Spleen (tissue), 13 donors: ENCODE measurements at places on chromosomes 5 and 9.

- no peak for DNase-seq
Observed at GRCh38 chr5:53091289-53091688, 18.3 kb downstream of the MOCS2 start.

GRCh38 chr5:55624841-55625588, 87.1 kb downstream of the SLC38A9 start:
- DNase-seq = no peak

DNA sequence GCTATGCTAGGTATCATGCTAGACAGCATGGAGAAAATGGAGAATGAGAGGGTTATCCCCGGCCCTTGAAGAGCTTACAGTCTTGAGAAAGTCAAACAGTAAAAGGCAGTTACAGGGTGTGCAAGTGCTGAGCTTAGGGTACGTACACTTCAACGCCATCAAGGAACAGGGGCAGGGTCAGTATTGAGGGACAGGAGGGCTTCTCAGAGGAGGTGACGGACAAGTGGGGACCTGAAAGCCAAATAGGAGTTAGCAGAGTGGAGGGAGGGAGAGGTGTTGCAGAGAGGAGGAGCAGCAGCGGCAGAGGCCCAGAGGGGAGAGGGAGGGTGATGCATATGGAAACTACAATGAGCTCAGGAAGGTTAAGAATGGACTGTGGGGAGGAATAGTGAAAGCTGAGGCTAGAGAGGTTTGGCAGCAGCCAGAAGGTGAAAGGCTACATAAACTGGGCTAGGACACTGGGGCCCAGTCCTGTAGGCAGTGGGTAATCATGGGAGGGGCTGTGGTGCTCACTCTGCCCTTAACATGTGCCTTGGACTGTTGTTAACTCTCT, 88.0 kb downstream of the NRG2 start:
- no peak for DNase-seq

GRCh38 chr5:154751854-154752253, 3.3 kb upstream of the LARP1 start:
- DNase-seq = no peak

DNA sequence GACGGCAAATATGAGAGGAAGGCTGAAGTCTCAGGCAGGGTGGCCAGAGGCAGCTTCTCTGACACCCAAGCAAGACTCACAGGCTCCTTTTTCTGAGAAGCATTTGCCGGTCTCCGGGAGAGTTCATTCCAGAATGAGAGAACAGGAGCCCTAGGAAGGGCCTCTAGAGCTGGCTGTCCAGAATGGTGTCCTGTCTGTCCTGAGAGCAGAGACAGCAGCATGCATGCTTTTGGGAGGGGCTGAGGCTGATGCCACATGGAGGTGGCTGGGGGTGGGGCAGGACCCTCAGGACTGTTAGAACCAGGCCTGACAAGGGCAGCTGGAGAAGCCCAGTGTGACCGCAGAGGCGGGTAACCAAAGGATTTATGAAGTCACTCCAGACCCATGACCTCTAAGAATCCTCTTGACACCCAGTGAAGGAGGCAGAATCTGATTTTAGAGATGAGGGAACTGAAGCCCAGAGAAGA, 60.0 kb downstream of the SHB start:
- no peak for DNase-seq

GRCh38 chr9:76162751-76163500, 231.3 kb downstream of the RFK start:
- no peak for DNase-seq

GRCh38 chr5:172088801-172089200, 82.4 kb upstream of the FBXW11 start:
- no peak for DNase-seq

GRCh38 chr9:124511891-124512805, 4.9 kb upstream of the NR5A1 start:
- DNase-seq = no peak

DNA sequence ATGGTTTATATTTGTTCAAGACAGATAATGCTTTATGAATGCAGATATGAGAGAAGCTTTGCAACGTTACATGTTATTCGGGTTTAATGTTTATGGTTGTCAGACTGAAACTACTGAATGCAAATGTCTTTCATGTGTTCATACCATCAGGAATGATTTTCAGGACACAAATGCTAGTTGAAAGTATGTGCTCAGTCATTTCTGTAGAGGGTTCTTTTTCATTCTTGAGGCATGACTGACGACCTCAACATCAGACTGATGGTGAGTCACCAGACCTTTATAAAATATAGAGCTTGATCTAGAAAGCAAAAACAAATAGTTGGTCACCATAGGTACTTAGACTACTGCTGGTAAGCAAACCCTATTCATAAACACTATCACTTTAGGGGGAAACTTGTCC, 287.3 kb upstream of the NUDT12 start:
- DNase-seq = no peak

GRCh38 chr5:52805615-52806014, 17.9 kb downstream of the ITGA1 start:
- no peak for DNase-seq

- DNase-seq = no peak
Observed at GRCh38 chr5:154547551-154547950, 69.5 kb upstream of the HAND1 start.

DNA sequence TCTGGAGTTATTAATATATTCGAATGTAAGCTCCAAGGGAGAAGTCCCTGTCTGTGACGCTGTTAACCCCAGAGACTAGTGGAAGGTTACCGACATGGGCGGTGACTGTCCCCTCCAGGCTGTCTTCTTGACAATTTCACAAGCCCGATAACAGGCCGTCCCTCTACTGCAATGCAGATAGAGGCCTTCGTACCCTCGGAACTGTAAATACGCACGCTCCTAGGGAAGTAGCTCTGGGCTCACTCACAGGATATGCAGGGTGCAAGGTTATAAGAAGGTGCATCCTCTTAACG, 680 bp upstream of the RFK start:
- DNase-seq = no peak

GRCh38 chr5:113058706-113059226, 82.2 kb downstream of the DCP2 start:
- no peak for DNase-seq

GRCh38 chr9:79674052-79674777, 102.5 kb downstream of the TLE4 start:
- DNase-seq = no peak

GRCh38 chr5:156036640-156037039, 290.3 kb upstream of the SGCD start:
- no peak for DNase-seq

- no peak for DNase-seq
Observed at GRCh38 chr9:117548556-117548955, 133.7 kb upstream of the ASTN2 start.

GRCh38 chr5:112275671-112276070, 143.4 kb downstream of the EPB41L4A start:
- no peak for DNase-seq

DNA sequence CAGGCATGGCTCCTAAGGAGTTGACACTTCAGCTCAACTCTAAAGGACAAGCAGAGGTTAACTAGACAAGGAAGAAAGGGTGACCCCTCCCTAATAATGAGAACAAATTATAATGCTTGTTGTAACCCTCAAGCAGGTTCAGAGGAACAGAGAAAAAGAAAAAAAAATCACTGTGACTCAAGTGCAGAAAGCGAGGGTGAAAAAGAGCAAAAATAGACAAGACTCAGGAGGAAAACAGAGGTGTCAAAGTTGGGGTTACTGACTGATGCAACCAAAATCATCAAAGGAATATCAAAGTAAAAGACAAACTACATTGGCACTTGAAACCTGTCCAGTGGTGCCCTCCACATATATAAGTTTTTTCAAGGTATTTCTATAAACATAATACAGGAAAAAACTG, 28.4 kb downstream of the FBXW11 start:
- DNase-seq = no peak

GRCh38 chr5:7852542-7852941, 1.6 kb upstream of the CFAP90 start:
- DNase-seq = no peak

- DNase-seq = no peak
Observed at GRCh38 chr9:114656301-114656700, 1.3 kb downstream of the TEX53 start.

DNA sequence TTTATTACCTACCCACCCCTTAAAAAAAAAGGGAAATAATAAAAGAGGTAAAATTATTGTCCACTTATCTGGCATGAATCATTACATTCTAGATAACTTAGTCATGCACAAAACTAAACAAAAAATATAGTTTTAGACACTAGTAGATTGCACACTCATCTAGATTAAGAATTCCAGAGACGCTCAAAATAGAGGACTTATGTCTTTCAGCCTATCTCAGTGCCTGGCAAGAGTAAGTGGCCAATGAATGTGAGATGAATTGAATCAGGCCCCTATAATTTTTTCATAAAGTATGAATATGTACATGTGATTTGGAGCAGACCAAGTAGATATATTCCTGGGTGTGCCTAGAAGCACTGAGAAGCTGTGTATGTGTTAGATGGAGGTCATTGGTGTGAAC, 2.0 kb upstream of the RXFP3 start:
- no peak for DNase-seq

DNA sequence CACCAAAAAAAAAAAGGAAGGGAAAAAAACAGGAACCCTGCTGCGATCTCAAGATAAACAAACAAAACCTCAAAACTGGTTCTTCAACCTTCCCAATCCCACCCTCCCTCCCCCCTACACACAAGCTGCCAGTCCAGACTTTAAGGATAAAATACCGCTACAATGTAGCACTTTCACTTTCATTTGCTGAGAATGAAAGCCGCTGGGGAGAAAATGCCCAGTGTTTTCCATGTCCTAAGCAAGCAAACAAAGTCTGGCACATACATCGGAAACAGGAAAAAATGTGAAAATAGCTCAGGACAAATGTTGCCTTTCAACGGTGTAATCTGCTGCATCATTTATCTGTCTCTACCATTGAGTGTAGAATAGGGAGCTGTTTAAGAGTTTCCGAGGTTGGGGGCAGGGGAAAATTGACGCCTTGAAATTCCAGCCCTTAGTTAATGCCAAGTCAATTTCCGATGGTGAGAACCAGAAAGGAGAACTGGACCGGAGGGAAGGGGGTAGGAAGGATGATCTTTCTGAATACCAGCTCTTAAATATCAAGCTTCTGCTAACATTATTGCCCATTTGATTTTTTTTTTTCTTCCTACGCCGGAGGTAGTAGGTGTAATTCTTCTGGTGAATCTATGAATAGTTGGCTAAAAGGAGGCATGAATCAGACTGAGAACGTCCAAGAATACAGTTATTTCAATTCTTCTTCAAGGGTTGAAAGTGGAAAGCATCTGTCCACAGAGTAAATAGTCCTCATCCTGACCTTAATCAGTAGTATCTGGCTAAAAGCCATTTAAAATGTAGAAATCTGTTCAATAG, 1.2 kb upstream of the ADAMTS6 start:
- no peak for DNase-seq

DNA sequence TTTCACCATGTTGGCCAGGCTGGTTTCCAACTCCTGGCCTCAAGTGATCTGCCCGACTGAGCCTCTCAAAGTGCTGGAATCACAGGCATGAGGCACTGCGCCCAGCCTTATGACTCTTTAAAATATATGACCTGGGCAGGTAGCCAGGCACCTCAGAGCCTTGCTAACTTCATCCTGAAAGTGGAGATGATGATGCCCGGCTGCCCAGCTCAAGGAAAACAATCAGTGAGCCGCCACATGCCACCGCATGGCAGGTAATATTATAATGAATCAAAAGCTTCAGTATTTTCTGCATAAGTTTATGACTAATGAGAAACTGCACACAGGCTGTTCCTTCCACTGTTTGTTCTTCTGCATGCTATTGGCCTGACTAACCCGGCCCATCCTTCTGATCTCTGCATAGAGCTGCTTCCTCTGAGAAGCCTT, 30.4 kb upstream of the DMRT1 start:
- DNase-seq = no peak

DNA sequence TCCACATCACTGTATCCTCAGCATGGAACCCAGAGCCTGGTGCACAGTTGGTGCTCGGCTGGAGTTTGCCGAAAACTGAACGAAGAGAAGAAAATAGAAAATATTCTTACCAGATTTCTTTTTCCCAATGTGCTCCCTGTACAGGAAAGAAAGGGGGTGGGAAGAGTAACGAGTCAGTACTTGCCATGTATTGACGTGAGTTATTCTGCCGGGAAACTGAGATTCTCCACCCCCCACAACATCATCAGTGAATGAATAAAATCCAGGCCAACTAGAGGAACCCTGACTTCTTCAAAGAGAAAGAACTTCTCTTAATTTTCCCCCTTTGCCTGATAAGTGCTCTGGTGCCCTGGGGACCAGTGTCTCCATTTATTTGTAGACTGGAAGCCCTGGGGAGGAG, 80.6 kb downstream of the SH3PXD2B start:
- DNase-seq = no peak

- no peak for DNase-seq
Observed at GRCh38 chr9:124770359-124771020, 621 bp downstream of the NR6A1 start.

GRCh38 chr5:134979416-134979815, 11.7 kb downstream of the CATSPER3 start:
- no peak for DNase-seq

- DNase-seq = no peak
Observed at GRCh38 chr9:3682186-3682585, 156.4 kb upstream of the RFX3 start.

DNA sequence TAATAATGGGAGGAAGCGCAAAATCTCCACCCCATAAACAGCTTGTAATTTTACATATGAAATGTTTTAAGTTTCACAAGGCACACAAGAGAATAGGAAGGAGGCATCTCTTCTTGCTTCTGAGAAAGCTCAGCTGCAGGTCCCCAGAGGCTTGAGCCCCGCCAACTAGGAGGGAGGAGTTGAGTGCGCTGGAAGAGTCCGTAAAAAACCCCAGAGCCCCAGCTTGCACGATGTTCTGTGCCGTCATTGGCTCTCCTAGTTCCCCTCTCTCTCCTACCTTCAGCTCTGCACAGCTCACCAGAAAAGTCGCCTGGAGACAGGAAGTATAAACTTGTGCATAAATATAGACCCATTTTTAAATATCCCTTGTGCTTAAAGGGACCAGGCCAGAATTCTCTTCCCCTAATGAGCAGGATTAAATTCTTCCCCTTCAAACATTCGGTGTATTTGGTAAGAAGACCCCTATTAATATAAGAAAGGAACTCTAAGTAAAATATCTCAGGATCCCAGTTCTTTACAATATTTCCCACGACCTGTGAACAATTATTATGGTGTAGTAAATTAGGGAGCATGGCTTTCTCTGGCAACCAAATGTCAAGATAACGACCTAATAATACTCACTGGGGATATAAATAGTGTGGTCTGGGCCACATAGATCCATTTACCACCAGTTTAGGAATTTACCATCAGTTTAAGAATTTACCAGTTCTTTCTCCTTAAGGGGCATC, 13.7 kb downstream of the GLRX start:
- peak; percentile 94 for DNase-seq

- no peak for DNase-seq
Observed at GRCh38 chr5:173954671-173955521, 34.1 kb upstream of the C5orf47 start.

GRCh38 chr9:137226338-137227053, 806 bp upstream of the RNF224 start:
- DNase-seq = no peak

DNA sequence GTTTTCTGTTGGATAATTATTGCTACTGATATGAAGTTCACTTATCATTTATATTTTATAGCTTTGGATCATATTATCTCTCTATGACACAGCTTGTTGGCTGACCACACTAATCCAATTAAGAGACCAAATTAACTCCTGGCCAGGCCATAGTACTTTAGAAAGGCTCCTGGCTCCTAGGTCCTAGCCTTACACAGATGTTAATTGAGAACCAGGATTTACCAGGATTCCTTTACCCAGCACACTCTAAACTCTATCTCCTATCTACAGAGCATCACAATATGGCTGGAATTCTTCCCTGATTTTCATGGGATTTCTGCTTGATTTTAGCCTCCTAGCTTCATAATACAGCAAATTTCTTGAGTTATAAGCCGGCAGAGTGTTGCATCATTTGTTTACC, 80.3 kb downstream of the SLCO6A1 start:
- no peak for DNase-seq

- DNase-seq = no peak
Observed at GRCh38 chr5:176320577-176320976, 41.0 kb downstream of the KIAA1191 start.
